Foreskin keratinocyte (primary cell): ENCODE measurements at places on chromosomes 2 and 18. TPM values are rescaled to one million over a fixed set of nuclear protein-coding genes. Genes with fewer than 3 reads are reported as not detected.

GRCh38 chr2:44744961-44745892, 196.3 kb upstream of the SIX3 start:
- DNase-seq, result no peak

DNA sequence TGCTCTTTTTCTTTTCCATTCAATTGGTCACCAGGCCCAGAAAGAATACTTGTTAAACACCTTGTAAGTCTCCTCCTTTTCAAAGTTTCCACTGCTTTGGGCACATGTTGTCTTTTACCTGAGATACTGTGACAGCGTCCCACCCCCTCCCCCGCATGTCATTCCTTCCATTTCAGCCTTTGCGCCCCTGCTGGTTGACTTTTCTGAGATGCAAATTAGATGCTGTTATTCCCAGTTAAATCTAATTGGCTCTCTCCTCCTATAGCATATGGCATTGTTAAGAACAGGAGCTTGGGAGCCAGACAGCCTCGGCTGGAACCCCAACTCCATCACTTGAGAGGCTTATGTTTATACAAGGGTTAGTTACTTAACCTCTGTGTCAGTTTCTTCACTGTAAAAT, 80.3 kb upstream of the GAREM1 start:
- DNase-seq, result no peak

DNA sequence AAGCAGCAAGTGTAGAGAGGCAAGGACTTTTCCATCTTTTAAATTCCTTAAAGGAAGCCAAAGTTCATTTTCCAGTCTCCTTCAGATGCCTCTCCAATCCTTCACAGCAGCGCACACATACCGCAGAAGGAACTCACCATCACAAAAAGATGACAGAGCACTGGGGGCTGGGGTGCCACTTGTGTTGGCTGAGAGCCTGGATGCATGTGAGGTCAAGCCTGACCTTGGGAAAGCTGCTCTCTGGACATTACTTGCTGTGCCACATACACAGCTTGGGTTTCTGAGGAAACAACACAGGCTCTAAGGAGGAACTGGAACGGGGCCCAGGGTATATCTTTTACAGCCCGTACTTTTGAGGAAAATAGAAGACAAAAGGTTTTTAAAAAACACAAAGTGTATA, 364.3 kb upstream of the MEX3C start:
- no peak for DNase-seq

GRCh38 chr2:174177316-174177890, 70.9 kb downstream of the OLA1 start:
- DNase-seq, result no peak

- peak; percentile 32 for DNase-seq
These were observed 201.2 kb downstream of the SUCLG1 start for GRCh38 chr2:84257831-84258230.

- no peak for DNase-seq
These were observed 8.1 kb downstream of the MRPS5 start for GRCh38 chr2:95113464-95113863.

- DNase-seq, result no peak
These were observed 144.3 kb downstream of the DAW1 start for GRCh38 chr2:228015741-228016140.

DNA sequence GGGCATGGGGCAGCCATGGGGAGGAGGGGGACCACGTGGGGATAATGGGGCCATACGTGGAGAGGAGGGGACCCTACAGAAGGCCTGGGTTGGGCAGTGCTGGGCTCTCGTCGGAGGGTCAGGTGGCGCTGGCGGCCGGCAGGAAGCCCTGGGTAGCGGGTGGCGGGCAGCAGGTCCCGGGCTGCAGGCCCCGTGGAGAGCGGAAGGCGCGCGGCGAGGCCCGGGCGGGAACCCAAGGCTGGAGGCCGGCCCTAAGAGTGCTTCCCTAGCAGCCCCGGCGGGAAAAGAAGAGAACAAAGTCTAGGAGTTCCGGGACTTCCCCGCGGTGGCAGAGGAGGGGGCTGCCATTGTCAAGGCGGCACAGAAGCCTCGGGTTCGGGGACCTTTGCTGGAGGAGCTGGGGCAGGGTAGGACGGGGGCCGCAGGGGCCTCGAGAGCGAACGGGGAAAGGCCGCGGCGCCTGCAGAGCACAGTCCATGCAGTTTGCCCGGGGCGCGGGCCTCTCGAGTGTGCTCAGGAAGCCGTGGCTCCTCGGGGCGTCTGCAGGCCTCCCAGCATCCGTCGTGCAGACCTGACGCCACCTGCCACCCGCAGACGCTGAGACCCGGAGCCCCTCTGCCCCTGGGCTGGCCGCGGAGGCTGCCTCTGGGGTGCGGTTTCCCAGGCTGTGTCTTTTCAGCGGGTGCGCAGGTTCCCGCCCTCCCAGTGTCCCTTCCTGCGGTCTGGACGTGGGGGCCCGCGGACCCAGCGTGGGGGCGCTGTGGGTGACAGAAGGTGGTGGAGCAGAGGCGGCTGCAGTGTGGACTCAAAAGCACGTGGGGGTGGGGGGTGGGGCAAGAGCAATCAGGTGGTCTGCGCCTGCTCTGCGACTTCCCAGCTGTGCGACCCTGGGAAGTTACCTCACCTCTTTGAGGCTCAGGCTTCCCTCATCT, 19.4 kb upstream of the NCL start:
- peak; percentile 12 for DNase-seq

DNA sequence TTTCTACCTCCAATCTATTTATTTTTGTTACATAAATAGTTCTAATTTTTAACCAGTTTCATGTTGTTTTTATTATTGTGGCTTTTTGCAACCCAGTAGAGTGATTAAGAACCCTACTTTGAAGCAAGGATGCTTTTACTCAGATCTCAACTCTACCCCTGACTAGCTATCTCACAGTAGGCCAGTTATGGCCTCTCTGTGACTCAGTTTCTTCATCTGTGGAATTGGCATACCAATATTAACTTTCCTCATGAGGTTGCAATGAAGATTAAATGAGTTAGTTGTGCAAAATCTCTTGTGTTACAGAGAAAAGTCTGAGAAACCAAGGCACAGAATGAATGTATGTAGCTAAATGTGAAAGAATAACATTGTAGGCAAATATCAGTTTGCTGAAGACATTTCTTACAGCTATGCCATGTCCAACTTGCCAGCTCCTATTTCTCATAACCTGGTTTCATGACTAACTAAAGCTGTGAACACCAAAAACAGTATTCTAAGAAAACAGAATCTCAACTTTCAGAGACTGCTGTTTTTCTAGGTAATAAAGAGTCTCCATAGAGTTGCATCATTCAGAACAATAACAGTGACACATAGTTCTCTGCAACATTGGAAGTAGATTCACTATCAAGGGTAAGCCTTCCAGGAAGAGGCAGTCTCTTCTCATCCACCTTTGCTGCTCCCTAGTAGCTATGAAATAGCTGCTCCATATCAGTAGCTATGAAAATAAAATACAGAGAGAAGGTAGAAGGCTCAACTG, 33.2 kb upstream of the CYTIP start:
- no peak for DNase-seq

The ATP8B1 gene
- total RNA-seq, result 13.5 and 14.7 TPM in 2 replicates
